NCI-H1694 (cell line): ENCODE measurements at places on chromosomes 3 and 15.

- DNase-seq: no peak
Measured at GRCh38 chr3:33030802-33031201, 66.1 kb downstream of the GLB1 start.

- no peak for DNase-seq
Measured at GRCh38 chr15:101185336-101185735, 66.5 kb downstream of the CHSY1 start.

DNA sequence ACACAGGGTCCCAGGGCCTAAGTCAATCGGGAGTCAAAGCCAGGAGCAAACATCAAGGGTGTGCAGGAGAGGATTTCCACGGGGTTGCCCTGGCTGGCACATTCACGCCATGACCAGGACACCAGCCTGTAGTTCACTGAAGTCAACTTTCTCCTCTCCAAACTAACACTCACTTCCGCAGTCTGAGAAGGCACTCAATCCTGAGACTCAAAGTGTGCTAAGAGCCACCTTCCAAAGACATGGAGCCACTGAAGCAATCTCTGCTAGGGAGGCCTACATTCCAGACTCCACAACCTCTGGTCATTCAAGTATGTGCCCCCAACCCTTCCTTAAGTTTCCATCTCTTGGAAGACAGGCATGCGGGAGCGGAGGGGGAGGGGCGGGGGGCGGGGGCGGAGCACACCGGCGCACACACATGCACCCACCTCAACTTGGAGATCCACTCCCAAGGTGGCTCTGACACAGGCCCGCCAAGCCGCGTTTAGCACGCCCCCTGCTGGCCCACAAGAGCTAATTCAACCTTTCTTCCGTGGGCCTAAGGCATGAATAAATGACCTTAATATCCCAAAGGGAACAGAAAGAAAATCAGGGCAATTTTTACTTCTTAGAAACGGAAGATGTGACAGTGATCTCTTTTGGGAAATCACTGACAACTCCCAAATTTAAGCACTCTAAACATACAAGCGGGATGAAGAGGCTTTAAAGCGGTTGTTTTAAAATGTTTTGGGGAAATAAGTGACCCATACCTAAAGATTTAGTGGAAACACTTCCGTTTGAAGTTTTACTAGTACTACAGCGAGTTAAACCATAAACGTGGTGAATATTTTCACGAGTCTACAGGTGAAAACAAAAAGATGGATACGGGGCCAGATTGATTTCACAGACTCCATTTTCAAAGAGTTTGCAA, 162.5 kb upstream of the CHRNA7 start:
- peak; percentile 1 for DNase-seq

DNA sequence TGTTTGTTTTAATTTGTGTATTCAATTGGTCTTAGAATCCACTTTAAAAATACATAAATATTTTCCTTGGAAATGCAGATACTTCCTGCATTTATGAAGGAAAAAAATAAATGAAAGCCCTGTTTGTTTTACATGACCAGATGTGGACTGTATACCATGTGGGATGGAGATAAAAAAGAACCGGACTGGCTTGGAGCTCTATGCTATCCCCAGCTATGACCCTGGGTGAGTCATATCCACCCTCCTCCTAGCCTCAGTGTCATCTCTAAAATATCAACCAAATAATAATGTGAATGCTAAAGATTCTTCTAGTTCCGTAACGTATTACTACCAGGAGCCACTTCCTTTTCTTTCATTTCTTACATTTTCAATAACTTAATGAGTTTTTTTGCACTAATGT, 44.5 kb upstream of the PDZRN3 start:
- DNase-seq: no peak

DNA sequence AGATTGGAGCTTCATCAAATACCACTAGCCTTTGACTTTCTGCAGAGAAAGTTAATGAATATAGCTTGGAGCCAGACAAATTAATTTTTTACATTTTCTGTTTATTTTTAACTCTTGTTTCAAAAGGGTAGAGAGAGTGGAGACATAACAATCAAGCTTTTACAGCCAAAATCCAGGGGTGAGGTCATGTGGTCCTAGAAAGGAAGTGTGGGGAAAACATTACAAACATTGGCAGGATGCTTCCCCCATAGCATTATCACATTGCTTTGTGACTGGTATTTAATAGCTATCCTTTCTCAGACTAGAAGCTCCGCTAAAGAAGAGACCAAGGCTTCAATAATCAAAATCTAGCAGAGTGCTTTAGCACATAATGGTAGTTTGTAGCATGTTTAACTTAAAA, 46.4 kb upstream of the PHLDB2 start:
- DNase-seq: no peak
